ENCODE measurements at places on chromosomes 3 and 15.

GRCh38 chr3:20657560-20657959 lies 471.6 kb upstream of the SGO1 start:
- DNase-seq, result no peak

DNA sequence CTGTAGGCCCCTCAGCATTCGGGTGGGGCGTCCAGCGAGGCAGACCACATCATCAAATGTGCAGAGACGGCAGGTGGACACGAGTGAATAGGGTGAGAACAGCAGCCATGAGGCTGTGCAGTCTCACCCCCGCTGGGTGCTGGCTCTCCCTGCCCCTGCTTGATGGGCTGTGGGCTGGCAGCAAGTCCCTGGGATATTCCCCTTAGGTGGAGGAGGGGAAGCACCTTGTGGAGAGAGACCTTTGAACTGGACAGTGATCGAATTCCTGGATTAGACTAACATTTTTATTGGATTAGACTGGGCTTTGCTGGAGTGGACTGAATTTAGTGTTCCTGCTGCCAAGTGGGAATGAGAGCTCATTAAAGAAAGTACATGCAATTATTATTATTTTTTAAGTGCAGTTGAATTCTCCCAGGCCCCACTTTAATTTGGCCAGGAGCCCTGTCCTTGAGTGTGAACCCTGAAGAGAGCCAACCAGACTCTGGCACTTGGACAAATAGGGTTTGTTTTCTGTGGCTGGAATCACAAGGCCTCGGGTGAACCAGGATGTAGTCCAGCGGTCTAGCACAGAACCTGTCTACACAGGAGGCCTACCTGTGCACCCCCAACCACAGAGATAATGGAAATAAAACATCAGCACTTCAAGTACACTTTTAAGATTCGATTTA lies 193.1 kb downstream of the ABHD5 start:
- no peak for DNase-seq

DNA sequence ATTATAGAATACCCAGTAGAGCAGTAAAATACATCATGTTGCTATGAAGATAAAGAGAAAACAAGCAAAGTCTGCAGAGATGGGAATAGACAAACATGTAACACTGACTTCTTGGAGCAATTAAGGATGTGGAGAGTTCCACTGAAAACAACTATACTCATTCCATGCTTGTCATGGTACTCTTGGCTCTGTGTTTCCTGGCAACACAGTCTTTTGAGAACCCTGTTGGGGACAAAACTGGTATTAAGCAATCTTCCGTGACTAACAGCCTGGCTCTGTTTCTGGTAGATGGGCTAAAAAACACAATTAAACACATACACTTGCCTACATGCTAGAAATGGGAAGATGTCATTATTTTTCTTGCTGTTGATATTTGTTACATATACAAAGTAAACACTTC lies 1212.3 kb upstream of the GBE1 start:
- DNase-seq, result no peak

DNA sequence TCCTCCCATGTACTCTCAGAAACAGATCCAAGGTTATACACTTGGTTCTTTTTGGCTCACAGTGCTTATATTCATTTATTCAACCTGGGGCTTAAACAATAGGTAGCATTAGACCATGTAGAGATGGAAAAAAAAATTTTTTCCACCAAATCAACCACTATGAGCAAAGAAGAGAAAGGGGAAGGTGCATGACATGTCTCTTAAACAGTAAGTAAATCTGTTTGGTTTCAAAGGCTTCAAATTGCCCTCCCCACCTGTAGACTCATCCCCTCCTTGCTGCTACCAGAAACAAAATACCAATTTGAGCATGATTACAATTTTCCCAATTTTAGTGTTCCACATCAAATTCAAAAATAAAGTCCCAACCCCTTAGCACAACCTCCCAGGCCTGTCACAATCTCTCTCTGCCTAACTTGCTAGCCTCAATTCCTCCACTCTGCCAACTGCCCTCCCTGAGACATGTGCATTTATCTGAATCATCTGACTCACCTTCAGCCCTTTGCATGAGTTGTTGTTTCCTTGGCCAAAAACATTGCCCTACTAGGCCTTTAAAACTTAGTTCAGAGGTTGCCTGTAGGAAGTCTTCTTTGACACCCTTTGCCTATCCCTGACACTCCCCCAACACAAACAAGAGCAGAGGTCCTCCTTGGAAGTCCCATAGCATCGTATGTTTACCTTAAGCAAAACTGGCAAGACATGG lies 30.3 kb upstream of the TSC22D2 start:
- no peak for DNase-seq

- no peak for DNase-seq
These were observed 62.9 kb upstream of the FNDC3B start for GRCh38 chr3:171976526-171976925.

- no peak for DNase-seq
These were observed 9.3 kb upstream of the TOPAZ1 start for GRCh38 chr3:44232407-44232806.

GRCh38 chr3:105788593-105788992 lies 80.2 kb downstream of the CBLB start:
- DNase-seq, result no peak

DNA sequence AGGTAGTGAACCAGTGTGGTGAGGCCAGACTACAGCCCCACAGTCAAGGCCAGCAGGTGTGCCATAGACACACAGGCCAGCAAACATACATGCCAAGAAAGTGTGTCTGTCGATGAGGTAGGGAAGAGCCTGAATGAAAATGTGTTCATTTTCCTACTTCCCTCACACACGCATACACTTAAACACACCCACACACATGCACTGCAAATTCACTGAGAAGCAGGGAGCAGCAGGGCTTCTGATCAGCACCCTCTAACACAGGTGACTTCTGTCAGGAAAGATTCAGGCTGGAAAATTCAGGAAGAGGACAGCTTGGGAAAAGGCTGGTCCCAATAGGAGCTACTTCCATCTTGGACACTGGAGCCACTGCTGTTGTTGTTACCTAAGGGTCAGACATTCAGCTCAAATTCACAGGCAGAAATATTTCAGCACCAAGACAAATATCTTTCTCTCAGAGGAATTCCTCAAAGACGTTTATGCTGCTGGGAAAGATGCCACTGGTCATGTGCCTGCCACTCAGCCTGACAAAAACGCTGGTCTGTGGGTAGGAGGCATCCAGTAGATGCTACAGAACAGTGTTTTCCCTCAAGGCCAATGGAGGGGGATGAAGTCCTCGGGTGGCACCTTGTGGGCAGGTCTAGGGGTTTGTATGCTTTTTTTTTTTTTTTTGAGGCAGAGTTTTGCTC lies 40.9 kb upstream of the LARS2 start:
- no peak for DNase-seq

GRCh38 chr3:45024542-45025255 lies 1.4 kb upstream of the CLEC3B start:
- no peak for DNase-seq

- DNase-seq, result no peak
These were observed 36.4 kb downstream of the CCDC80 start for GRCh38 chr3:112604536-112604935.

- DNase-seq, result no peak
These were observed 337.3 kb upstream of the SGO1 start for GRCh38 chr3:20523293-20523692.

- peak; percentile 14 for DNase-seq
These were observed 670 bp upstream of the ATP13A3 start for GRCh38 chr3:194487289-194488054.

GRCh38 chr3:50121072-50122032 lies 32.6 kb downstream of the RBM5 start:
- DNase-seq, result peak; percentile 30

DNA sequence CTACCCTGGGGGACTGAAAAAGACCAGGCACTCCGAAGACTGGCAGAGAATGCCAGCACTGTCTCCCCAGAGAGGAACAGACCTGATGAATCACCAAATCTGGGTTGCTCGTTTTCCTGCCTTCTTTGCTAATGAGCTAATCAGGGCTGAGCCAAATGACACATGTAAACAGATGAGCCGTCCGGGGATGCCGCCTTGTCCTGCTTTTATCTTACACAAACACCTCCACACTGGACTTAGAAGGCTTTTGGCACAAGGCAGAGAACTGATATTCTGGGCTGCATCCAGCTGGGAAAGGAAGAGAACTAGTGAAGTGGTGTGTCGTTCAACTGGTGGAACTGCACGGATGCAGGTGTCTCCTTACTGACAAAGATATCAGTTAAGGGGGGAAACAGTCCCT lies 88.1 kb downstream of the MECOM start:
- DNase-seq, result no peak

DNA sequence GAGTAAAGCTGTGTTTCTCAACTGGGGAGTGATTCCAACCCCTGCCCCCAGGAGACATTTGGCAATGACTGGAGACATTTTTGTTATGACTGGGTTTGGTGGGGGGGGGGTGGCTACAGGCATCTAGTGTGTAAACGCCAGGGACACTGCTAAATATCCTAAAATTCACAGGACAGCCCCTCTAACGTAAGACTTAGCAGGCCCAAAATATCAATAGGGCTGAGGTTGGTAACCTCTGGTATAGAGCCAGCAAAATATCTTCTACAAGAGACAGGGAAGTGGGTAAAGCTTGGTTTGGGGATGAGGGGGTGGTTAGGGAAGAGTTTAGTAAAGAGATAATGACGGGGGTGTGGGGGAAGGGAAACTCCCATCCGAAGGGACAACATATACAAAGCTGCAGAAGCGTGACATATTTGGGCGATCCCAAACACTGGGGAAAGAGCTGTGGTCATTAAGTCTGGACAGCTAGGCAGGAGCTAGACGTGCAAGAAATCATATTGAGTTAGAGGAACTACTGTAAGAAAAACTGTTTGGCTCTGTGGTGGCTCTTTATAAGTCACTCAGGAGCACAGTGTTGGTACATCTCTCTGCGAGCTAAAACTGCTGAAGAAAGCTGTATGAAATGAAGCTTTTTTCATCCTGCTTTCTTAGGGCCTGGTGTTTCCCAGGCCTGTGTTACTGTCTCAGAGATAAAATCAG lies 697 bp upstream of the TRIM69 start:
- DNase-seq, result no peak

DNA sequence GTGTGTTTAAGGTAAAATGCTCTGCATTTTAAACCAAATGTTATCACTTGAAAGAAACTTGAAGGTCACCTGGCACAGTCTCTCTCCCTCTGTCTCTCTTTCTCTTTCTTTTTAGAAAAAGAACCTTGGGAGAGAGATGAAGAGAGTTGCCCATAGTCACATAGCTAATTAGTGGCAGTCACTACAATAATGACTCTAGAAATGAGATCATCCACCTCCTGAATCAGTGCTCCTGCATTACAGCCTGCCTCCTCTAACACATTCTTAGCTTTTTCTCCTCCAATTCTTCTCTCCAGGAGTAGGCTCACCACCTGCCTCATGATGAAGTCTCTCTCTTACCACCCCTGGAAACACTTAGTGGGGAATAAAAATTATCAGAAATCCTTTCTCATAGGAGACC lies 2.5 kb downstream of the MYH15 start:
- DNase-seq, result no peak

GRCh38 chr3:147218965-147219364 lies 187.4 kb downstream of the ZIC4 start:
- no peak for DNase-seq

DNA sequence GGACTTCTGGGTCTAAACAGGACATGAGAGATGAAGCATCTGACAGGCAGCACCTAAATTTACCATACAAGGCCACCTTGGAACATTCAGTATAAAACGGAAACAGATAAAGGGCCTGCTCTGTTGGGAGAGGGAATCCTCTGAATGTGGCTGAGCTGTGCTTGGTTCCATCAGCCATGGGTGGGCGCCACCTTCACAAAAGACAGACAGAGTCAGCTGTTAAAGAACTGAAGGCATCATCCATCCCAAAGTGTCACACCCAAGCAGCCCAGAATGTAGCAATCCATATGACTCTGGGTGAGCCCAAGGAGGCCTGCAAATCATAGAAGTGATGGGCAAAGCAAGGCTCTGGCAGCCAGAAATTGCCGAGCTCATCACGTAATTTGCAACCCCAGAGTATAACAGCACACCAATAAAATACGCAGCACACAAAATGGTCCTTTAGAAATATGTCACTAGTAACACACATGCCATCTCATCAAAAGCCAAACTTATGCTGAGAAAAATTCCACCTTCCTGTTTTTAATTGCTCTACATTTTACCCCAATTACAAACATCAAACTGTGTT lies 24.8 kb upstream of the RBP1 start:
- DNase-seq, result no peak

GRCh38 chr3:140375002-140375401 lies 302.9 kb upstream of the TRIM42 start:
- no peak for DNase-seq

GRCh38 chr3:5634411-5634810 lies 446.9 kb downstream of the EDEM1 start:
- DNase-seq, result no peak

DNA sequence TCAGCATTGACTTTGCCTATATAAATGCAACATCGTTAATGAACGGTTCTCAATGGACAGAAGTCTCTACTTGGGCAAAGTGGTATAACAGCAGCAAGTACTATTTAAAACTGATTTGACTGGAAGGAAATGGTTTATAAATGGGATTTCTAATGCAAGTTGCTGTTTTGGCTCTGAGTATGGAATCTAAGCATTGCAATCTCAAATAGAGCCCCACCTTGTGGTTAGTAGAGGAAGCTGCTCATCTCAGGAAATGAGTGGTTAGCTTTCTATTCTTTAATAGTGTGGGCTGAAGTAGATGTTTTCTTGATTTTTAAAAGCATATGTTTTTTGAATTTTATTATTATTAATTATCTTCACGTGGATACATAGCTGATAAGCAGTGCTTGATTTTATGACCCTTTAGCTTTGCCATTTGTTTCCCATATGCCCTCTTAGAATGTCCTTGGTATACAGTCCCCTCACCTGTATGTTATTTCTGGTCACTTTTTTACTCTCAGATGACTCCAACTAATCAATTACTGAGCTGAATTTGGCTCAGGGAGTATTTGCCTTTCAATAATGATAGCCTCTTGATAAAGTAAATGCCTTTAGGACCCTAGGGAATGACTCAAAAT lies 67.1 kb downstream of the OXSM start:
- no peak for DNase-seq

- DNase-seq, result no peak
These were observed 8.9 kb downstream of the APBA2 start for GRCh38 chr15:28894631-28895030.

- DNase-seq, result no peak
These were observed 356.3 kb upstream of the PROK2 start for GRCh38 chr3:72141264-72141663.

- DNase-seq, result no peak
These were observed 742.0 kb downstream of the NR2F2 start for GRCh38 chr15:97072545-97072944.

- no peak for DNase-seq
These were observed 674 bp upstream of the MECOM start for GRCh38 chr3:169663951-169664820.

- DNase-seq, result no peak
These were observed 6.2 kb downstream of the PLA2G4D start for GRCh38 chr15:42087926-42088800.

DNA sequence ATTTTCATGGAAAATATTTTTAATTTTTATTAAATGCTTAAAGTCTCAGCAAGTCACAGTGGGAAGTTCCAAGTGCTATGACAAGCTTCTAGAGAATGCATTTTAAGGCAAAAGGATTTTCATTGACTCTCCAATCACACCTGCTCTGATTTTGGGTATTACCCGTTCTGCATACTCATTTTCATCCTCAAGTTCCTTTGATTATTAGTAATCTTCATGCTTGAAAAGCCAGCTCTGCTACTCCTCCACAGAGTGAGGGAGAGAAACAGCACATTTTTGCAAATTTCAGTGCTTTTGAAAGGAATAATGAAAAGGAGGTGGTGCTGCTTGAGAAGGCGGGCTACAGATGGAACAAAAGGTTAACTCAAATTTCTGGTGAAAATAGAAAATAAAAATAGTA lies 450.7 kb downstream of the NSUN3 start:
- DNase-seq, result no peak

All from stimulated activated CD8-positive, alpha-beta memory T cell treated with anti-CD3 and anti-CD28 coated beads, Interleukin-12 subunit alpha, Interleukin-12 subunit beta, amount 100 ng/mL, for 4 hours (primary cell).